H9 (cell line): ENCODE measurements at places on chromosomes 2 and 18. TPM values are rescaled to one million over a fixed set of nuclear protein-coding genes. Genes with fewer than 3 reads are reported as not detected.

GRCh38 chr18:45111502-45111848 is 430.8 kb downstream of the SETBP1 start:
- DNase-seq: no peak
- H3K27me3 ChIP-seq: no peaks in the 10 kb centered on the region
- H3K27ac ChIP-seq: no peak overlapping the region
- no peak overlapping the region for H3K4me3 ChIP-seq

DNA sequence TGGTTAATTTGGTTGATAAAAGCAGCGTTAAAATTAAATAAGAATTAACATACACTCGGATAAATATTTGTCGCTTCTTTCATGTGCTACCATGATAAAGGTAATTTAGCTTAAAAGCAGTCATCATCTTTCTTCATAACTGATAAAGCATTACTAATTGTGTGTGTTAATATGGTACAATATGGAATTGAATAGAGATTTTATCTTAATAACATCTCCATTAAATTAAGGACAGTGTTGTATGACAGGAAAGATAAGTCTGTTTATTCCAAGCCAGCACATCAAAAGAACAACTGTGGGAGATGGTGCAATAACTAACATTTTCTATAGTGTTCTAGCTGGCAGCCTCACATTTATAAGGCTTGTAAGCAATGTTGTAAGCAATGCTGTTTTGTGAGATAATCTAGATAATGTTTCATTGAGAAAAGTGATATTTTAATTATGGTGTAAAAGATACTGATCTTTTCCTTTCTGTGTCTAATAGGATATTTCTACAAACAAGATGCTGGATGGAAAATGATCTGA is 64.4 kb upstream of the AFF3 start:
- H3K4me3 ChIP-seq: no peak overlapping the region
- no peak overlapping the region for H3K27ac ChIP-seq
- no peaks in the 10 kb centered on the region for H3K27me3 ChIP-seq

The COL4A3 gene
- 0.15 and 0.64 TPM in 2 replicates for total RNA-seq

The SNORC gene
- 0.61 and 1.1 TPM in 2 replicates for total RNA-seq
